ENCODE measurements at places on chromosomes 3 and 15.

DNA sequence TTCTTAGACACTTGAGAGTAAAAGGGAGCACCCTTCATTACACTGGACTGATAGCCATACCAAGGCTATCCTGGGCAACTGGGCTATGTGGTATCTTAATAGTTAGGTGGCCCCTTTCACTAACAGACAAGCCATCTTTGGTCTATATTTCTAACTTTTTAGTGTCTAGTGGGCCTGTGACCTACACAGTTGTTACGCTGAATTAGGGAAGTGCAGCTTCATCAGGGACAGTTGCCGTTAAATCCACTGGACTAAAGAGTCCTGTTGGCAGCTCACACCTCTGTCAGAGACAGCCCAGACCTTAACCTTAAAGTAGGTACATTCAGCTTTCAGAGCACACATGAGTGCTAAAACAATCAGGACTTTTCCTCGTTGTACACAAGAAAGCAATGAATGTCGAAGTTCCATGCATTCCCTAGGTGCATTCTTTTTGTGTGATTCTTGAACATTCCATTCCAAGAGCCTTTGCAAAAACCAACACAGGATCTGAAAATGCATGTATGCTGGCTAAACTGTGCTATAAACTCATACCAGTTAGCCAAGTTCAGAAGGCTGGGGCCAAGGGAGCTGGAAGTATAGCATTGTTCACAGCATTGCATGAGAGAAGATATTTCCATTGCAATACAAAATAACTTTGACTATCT lies 230.2 kb upstream of the EIF1B start:
- DNase-seq: no peak

DNA sequence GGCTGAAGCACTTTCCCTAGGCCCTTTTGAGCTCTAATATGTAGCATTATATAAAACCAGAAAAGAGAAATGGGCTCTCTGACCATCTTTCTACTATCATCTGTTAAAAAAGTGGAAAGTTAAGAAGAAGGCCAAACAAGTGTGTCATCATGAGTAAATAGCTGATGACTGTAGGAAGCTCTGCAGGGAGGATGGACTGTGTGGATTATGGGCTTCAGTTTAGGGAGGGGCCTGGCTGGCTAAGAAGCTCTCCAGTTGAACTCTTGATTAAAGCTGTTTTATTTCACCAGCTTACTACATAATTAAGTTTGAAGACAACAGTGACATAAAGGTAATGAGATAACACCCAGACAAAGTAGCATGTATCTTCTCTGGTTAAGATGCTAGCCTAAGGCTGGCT lies 30.6 kb downstream of the INTS14 start:
- DNase-seq: no peak

GRCh38 chr3:102394517-102394916 lies 40.3 kb upstream of the ZPLD1 start:
- no peak for DNase-seq

DNA sequence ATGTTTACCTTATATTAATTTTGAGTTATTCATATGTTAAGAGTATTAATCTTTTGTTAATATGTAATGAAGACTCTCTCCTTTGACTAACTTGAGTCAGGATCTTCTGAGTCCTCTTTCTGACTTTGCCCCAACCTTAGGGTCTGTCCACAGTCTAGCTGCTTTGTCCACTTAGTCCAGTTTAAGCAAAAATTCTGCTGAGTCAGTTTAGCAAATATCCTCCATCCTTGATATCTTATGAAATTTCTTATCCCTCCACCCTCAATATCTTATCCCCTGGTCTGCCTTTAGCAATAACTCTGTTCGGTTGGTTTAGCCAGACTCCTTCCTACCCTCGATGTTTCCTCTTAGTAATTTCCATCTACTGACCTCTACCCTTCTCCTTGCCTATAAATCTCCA lies 91.7 kb downstream of the DIPK2A start:
- no peak for DNase-seq

DNA sequence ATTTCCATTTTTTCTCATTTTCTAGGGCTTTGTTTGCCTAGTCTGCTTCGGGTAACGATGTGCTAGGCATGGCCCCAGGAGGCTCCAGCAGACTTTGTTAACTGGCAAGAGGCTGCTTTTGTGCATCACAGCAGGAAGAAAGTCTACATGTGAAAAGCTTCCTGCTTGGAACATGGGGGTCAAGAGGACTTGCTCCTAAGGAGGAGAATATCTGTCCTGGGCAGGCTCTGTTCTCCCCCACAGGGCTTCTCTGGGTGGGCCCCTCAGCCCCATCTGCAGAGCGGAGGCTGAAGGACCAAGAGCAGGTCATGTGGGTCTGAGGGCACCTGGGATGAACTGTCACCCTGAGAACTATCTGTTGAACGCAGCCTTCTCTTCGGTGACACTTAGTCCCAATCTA lies 94.7 kb downstream of the CCNL1 start:
- DNase-seq: no peak

DNA sequence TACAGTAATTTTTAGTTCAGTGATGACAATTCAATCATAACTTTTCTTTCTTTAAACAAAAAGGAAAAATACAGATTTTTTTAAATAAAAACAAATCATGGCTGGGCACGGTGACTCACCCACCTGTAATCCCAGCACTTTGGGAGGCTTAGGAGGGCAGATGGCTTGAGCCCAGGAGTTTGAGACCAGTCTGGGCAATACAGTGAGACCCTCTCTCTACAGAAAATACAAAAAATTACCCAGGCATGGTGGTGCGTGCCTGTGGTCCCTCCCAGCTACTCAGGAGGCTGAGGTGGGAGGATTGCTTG lies 25.6 kb upstream of the ATG7 start:
- no peak for DNase-seq

GRCh38 chr15:56261854-56262509 lies 18.3 kb upstream of the RFX7 start:
- DNase-seq: peak; percentile 3

- DNase-seq: peak; percentile 83
These were observed 10.0 kb downstream of the POC1A start for GRCh38 chr3:52144034-52144795.

DNA sequence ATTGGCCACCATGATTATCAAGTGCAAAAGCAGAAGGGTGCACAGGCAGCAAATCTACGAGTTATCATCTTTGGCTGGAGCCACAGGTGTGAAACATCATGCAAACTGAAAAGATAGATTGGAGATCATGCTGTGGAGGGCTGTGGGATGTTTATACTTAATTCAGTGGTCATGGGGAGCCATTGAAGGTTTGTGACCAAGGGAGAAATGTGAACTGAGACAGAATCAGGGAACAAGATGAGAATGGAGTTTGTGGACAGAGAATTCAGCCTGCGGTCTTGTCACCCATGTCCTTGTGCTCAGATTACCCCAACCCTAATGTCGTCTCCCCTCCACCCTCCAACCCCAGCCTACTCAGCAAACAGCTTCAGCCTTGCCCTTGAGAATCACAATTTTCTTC lies 62.9 kb upstream of the ACAN start:
- DNase-seq: no peak

DNA sequence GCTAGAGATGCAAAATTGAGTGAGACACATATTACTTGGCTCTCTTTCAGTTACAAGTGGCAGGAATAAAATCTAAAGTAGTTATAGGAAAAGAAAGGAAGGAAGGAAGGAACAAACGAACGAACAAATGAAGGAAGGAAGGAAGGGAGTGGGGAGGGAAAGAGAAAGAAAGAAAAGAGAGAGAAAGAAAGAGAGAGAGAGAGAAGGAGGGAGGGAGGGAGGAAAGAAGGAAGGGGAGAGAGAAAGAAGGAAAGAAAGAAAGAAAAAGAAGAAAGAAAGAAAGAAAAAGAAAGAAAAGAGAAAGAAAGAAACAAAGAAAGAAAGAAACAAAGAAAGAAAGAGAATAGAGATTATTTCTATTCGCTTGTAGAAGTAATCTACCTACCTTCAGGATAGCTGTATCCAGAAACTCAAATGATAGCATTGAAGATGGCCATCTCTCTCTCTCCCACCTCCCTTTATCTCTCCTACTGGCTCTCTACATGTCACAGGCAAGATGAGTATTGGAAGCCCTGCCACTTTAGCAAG lies 229.7 kb upstream of the TLE3 start:
- no peak for DNase-seq

DNA sequence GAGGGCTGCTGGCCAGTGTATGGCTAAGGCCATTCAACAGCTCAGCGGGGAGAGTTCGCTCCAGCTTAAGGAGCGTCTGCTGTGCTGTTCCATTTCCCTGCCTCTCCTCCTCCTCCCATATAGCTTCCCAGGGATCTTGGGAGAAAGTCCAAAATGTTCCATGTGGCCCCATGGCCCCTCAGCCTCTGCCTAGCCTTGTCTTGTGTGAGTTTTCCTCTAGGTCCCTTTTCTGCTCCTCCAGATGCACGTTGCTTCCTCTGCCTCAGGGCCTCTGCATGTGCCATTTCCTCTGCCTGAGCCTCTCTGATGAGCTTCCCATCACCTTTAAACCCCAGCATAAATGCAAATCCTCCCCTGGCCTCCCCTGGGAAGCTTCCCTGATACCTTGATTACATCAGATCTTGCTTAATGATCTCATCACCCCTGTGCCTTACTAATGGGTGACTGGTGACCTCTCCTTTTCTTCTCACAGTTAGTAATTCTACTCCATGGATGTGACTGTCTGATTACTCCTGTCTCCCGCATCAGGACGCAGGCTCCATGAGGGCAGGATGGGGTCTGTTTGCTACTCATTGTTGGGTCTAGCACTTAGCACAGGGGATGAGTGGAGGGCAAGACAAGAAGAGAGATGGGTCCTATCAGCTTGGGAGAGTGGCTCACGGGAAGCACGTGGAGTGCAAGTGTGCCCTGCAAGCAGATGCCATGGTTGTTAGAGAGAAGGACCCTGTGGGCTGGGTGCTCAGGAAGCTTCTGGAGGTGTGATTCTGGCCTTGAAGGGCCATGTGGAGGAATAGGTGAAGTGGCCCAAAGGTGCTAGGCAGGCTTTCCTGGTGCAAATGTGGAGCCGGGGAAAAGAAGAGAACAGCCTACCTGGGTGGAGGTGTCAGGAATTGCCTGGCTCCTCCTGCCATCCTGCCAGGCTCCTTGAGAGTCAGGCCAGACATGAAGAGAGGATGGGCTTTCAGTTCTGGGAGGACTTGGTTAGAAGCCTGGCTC lies 23.8 kb downstream of the ITGA11 start:
- DNase-seq: no peak

DNA sequence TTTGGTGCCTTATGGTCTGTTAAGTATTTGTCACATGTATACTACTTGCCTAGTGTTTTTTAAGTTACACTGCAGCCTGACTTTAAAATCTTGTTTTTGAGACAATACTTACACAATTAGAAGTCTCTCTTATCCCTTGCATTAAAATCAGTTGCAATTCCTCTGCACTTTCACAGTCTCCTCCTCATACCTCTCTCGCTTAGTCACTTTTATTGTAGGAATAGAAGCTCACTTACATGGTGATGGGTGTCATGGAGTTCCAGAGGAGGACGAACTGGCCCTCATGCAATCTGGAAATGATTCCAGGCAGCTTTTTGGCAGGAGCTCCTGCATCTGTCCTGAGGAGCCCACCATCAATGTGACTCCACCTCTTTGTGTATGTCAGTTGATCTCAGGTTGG lies 238.4 kb upstream of the TBC1D5 start:
- DNase-seq: no peak

- no peak for DNase-seq
These were observed 781.7 kb downstream of the MECOM start for GRCh38 chr3:168881804-168882203.

GRCh38 chr3:30893678-30894325 lies 659 bp downstream of the GADL1 start:
- DNase-seq: no peak

DNA sequence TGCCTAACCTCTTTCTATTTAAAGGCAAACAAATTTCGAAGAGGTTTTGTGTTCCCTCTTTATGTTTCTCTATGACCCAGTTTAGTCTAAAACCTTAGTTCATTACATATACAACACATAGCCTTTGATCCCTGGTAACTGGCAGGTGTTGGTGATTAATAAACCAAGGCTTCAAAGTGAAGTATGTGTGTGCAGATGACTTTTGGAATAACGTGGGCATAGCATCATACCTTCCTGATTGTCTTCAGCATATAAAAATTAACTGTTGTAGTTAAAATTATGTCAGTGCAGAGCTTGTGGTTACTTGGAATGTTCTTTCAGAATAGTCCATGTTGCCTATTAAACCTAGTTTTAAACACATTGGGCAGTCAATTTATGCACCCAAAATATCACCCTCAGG lies 608.3 kb downstream of the ROBO2 start:
- DNase-seq: no peak

DNA sequence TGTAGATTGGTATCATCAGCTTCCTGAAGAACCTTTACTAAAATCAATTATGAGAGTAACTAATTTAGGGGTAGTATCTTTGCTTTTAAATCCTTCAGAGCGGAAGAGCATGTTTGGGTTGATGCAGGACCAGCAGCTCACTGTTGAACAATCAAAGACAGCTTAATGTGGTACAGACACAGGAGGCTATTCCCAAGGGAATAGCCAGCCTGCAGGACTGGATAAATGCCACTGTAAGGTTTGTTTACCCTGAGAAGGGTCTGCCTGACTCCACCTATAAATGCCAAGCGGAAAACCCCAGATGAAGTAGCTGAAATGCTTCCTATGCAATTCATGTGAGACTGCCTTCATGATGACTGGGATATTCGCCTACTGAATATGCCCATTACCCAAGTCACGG lies 16.0 kb upstream of the STAC start:
- no peak for DNase-seq

DNA sequence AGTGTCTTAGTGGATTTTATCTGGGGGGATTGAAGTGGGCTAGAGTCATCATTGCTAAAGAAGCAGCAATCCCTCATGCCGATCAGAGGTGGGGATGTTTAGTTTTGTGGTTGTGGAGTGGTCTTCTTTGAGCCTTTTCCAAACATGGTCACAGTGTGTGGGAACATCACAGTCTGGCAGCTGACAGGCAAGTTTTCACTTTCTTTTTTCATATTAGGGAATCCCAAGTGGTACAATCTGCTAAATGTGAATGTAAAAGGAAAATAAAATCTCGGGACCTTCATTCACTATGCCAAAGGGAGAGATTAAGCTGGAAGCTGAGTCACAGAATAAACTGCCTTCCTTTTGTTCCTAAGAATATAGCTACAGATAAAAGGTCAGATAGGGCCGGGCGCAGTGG lies 10.4 kb upstream of the CX3CR1 start:
- peak; percentile 58 for DNase-seq

DNA sequence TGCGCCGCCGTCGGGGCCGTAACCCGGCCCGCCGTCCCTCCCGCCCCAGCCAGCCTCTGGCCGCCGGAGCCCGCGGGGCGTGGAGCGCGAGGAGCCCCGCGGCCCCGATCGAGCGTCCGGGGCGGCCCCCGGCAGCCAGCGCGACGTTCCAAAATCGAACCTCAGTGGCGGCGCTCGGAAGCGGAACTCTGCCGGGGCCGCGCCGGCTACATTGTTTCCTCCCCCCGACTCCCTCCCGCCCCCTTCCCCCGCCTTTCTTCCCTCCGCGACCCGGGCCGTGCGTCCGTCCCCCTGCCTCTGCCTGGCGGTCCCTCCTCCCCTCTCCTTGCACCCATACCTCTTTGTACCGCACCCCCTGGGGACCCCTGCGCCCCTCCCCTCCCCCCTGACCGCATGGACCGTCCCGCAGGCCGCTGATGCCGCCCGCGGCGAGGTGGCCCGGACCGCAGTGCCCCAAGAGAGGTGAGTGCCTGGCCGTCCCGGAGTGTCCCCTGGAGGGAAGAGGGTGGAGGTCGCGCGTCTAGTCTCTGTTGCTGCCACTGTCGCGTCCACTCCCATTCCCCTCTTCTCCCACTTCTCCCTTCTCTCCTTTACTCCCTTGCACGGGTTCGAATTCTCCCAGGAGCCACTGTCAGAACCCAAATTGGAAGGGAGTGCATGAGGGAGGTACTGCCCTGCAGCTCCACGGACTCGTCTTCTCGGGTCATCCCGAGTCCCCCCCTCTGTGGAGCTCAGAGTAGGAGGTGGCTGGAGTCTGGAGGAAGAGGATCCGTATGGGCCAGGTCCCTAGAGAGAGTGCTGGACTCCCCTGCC lies 585 bp downstream of the CSK start:
- peak; percentile 68 for DNase-seq
